ENCODE measurements at places on chromosomes 1 and 21. TPM values are rescaled to one million over a fixed set of nuclear protein-coding genes. Genes with fewer than 3 reads are reported as not detected.

IPO9 gene
- 46.6 TPM for total RNA-seq

ANKRD45 gene
- total RNA-seq = 0.09 TPM

CASZ1 gene
- 2.1 TPM for total RNA-seq

KRTAP19-1 gene
- total RNA-seq = not detected

NBPF4 gene
- not detected for total RNA-seq

KIF2C gene
- 39.3 TPM for total RNA-seq

ATP5PF gene
- 212 TPM for total RNA-seq

EDEM3 gene
- total RNA-seq = 7.6 TPM

CA14 gene
- total RNA-seq = not detected

TAF13 gene
- 24.8 TPM for total RNA-seq

STIL gene
- 10.6 TPM for total RNA-seq

SNX7 gene
- total RNA-seq = 27.3 TPM

GNG12 gene
- 69.6 TPM for total RNA-seq

EPS8L3 gene
- 0.52 TPM for total RNA-seq

TAGLN2 gene
- total RNA-seq = 990 TPM

GOLT1A gene
- total RNA-seq = 4.4 TPM

CR1 gene
- total RNA-seq = not detected

RPTN gene
- not detected for total RNA-seq

ATAD3C gene
- total RNA-seq = not detected

PIGR gene
- not detected for total RNA-seq

LAMC2 gene
- 24.4 TPM for total RNA-seq

FAAH gene
- total RNA-seq = 0.81 TPM

Measured in A549 treated with Mapracorat at 1 μM for 4 hours (cell line).